ENCODE measurements at places on chromosomes 16 and 17.

- DNase-seq = no peak
Measured at GRCh38 chr17:3501344-3501743, 25.5 kb downstream of the ASPA start.

DNA sequence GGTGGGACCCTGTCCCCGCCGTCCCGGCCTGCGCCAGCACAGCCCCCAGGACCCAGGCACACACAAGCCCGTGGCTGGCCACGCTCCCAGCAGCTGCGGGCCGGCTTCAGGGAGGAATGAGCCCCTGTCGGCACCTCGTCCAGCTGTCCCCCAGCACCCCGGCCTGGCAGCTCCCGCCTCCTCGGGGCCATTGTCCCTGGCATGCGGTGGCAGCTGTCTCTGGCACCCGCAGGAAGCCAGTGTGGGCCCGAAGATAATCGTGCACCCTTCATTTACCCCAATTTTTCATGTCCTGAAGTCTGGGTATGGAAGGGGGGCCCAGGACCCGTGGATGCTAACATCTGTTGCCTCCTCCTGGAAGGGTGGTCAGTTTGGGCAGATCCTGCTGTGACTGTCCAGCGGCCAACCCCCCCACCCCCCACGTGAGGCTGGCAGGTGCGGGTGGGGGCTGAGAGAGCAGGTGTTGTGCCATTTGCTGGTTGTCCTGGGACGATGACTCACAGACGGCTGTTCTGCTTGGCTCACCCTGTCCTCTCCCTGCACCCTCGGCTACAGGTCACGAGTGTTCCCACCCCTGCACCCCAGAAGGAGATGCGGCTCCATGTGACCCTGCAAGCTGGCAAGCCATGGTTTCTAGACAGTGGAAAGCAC is 4.0 kb upstream of the LMF1 start:
- no peak for DNase-seq

GRCh38 chr17:54085934-54086333 is 263.2 kb downstream of the KIF2B start:
- DNase-seq = no peak

DNA sequence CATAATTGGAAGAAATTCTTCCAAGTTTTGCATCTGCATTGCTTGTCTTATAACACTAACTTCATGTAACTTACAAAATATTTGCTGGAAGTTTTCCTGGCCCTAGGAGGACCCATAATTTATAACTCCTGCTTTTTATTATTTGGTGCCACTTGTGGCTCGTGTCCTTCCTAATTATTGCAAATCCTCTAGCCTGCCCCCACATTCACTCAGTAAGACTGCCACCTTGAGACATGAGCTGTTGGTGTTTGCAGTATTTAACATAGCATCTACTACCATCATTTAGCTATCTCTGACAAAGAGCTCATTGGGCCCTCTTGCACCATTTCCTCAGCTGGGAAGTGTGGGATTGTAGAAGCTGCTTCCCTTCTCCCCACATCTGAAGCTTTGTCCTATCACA is 49.5 kb downstream of the FTO start:
- DNase-seq = no peak

GRCh38 chr17:31252741-31253140 is 44.3 kb downstream of the OMG start:
- no peak for DNase-seq

GRCh38 chr16:20129375-20129774 is 55.7 kb upstream of the GPR139 start:
- no peak for DNase-seq

GRCh38 chr16:31221357-31222160 is 4.6 kb upstream of the PYDC1 start:
- DNase-seq = no peak

DNA sequence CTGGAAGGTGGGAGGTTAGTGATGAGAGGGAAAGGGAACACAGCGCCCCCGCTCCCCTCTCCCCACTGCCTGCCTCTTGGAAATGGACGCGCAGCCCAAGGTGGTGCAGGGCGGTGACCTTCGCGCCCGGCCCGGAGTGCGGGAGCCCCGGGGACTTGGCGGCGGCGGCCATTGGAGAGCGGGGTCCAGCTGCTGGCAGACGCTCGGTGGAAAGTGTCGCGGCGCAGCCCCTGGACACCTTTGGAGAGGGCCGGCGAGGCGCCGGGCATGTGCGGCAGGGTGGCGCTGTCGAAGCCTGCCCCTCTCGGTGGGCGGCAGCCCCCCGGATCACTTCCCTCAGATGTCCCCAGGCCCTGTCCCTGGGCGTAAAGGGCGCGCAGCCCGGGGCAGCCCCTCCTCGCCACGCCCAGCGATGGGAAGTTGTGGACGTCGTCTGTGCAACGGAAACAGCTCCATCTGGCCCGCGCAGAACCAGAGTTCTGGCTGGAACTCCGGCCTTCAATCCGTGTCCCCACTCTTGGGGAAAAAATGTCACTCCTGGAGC is 16.7 kb downstream of the SALL1 start:
- DNase-seq = no peak

GRCh38 chr16:56297684-56298083 is 106.4 kb downstream of the GNAO1 start:
- no peak for DNase-seq

- DNase-seq = no peak
Measured at GRCh38 chr16:68319185-68319908, 8.5 kb downstream of the PRMT7 start.
